ENCODE measurements at places on chromosomes 2 and 18.

DNA sequence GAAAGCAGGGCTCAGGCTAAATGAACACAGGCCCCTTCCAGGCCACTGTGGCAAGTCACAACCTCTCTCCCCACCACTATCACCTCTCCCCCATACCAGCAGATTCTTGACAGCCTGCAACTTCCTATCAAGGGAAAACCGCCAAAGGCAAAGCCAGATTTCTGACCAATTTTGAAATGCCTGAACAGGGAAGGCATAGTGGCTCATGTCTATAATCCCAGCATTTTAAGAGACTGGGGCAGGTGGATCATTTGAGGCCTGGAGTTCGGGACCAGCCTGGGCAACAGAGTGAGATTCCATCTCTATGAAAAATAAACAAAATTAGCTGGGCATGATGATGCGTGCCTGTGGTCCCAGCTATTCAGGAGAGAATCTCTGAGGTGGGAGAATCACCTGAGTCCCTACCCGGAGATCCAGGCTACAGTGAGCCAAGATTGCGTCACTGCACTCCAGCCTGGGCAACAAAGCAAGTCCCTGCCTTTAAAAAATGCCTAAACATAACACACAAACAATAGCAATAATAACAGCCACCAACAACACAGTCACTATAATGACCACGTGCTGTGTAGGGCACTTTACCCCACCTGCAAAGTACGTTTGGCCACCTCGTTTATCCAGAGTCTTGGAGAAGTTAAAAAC lies 75.5 kb upstream of the GLI2 start:
- DNase-seq = no peak

DNA sequence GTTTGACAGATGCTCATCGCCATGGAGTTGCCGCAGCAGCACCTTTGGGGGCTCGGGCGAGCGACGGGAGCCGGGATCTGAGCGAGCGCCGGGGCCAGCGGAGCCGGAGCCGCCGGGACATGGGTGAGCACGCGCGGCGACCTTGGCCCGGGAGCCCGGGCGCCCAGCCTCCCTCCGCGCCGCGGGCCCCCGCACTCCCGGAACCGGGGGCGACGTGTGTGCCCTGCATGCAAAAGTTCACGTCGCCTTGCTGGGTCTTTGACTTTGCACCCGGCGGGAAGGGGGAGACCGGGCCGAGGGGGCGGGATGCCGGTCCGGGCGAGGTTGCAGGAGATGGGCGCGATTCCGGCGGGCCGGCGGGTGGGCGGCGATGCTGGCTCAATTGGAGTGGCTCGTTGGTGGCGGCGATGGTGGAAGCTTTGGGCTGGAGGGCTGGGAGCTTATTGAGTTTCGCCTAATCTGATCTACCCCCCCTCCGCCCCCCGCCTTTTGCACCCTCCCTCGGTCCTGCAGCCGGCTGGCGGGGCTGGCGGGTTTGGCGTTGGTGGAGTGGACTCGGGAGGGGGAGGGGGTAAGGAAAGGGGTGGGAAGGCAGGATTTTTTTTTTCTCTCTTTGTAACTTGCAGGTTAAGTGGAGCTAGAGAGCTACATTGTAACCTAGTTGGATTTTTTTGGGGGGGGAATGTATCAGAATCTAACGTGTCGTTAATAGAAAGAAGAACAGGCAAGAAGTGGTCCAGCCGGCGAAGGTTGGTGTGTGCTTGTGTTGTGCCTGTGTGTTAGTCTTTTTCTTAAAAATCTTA lies at the start of gene SETBP1:
SETBP1 (plus strand) TSS at position 616 of the 803 bp plus-strand sequence. CDS start 20,459 bp downstream, outside the sequence.
- peak; percentile 27 for DNase-seq

GRCh38 chr2:235394278-235394828 lies 99.5 kb upstream of the AGAP1 start:
- no peak for DNase-seq

- DNase-seq = no peak
These were observed 103.5 kb downstream of the NOL4 start for GRCh38 chr18:34121200-34121721.

DNA sequence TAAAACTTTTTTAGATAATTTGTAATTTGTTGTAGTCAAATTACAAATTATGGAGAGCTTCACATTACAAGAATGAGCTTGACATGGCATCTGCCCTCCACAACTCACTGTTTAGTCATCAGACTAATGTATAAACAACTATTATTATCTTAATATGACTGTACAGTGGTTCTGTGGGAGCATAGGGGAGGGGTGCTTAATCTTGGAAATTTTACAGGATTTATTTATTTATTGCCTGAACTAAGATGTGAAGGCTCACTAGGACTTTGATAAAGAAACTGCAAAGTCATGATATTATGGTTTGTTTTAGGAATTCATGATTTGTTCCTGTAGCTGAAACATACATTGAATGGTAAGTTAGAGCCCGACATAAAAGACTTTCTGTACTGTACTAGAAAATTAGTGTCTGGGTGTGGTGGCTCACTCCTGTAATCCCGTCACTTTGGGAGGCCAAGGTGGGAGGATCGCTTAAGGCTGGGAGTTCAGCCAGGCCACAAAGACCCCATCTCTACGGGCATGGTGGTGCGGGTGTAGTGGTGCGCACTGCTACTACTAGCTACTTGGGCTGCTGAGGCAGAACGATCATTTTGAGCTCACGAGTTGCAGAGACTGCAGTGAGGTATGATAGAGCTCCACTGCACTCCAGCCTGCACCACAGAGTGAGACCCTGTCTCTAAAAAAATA lies 2.1 kb downstream of the MARCHF7 start:
- DNase-seq = no peak

- no peak for DNase-seq
These were observed 406.0 kb upstream of the POU3F3 start for GRCh38 chr2:104447831-104448434.

DNA sequence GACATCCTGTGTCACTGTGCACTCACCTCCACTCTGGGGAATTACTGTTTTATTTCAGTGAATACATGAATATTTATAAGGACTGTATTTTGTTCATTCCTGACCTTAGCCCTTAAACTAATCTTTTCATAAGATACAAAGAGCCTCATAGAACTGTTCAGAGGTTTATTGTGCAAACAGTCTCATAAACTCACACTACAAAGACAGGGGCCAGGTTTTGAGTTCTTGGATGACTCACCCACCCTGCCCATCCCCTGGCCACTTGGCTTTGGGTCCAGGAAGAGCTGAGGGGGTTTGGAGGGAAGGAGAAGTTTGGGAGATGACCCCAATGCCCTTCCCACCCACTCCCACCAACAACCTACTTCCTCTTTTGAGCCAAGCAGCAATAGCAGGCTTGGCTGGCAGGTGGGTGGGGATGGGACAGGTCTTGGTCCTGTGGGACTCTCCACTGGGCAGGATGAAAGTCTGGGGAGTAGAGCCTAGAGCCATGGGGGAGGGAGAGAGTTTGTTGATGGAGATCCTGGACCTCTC lies 43.1 kb upstream of the IL1R2 start:
- no peak for DNase-seq

DNA sequence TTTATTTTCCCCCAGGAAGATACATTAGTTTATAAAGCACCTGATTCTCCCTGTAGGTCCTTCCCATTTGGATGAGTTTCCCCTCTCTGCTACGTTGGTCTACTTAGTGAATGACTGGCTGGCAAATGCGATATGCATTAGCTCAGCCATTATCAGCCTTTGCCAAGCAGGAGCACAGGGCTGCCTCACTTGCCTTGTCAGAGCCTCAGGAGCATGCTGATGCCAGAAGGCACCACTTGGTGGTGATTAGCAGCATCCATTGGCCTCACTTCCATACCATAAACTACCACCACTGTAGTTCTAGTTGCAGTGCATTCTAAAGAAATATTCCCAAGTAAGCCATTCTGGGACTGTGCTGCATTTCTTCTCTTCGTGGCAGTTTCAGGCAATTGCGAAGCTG lies 442.8 kb upstream of the CHST9 start:
- no peak for DNase-seq

DNA sequence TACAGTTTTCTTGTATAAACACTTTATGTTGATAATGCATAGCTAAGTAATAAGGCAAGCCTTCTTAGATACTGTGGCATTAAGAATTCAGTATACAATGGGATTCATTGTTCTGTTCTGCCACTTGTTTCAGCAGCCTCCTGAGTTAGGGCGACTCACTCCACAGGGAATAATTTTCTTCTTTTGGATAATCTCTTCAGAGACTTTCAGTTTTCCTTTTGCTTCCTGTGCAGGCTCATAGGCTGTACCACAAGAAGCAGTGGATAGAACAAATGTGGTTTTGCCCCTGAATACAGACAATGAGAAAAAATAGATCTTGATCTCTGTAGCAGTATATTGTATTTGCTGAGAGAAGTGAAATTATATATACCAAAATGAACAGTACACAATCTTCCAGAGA lies 298.0 kb downstream of the ZNF407 start:
- DNase-seq = no peak

- no peak for DNase-seq
These were observed 883.2 kb downstream of the SLC4A3 start for GRCh38 chr2:220510668-220511067.

- no peak for DNase-seq
These were observed 76.6 kb downstream of the SLC66A2 start for GRCh38 chr18:79874553-79875530.

DNA sequence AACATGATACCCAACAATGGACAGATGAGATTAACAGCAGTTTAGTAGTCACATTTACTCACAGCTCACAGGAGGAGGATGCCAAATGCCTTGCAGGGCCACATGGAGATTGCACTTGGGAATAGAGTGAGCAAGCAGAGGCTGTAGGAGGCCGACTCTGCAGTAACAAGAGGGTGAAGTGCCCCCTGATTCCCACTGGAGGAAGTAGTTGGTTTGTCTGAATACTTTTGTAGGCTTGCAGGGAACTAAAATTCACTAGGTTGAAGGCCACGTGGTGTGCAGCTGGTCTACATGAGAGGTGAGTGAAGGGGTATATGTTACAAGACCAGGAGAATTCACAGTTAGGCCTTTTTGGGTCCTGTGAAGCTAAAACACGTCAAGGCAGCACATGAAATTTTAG lies 419.3 kb upstream of the TNP1 start:
- no peak for DNase-seq

DNA sequence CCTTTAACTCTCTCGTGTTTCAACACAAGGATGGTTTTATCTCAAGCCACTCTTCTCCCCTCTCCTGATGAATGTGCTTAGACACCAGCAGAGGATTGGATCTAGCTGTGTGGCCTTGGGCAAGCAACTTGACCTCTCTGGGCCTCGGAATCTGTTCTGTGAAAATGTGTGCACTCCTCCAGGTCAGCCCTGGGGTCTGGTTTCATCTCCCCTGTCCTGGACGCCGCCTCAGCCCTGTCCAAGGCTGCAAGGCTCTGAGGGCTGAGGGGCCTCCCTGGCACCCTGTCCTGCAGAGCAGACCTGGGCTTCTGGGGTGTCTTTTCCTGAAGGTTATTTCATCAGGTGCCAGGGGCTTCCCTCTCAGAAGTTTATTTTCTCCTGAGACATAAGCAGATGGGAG lies 28.5 kb downstream of the CNDP1 start:
- DNase-seq = no peak

- DNase-seq = no peak
These were observed 107.1 kb upstream of the TCF4 start for GRCh38 chr18:55695091-55695490.

DNA sequence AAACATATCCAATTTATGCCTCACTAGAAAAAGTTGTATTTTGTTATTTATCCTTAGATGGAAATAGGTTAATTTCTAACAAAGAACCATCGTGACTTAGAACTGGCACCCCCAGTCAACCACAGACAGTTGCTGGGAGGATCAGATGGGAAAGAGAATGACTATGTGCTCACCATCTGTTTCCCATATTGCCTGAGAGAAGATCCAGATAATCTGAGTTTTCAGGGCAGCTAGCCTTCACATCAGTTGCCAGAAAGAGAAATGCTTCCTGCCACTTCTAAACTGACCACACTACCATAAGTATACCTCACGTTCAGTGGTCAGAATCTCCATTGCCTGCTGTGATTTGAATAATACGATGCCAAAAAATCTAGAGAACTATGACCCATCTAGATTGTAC lies 28.4 kb upstream of the NEB start:
- no peak for DNase-seq

DNA sequence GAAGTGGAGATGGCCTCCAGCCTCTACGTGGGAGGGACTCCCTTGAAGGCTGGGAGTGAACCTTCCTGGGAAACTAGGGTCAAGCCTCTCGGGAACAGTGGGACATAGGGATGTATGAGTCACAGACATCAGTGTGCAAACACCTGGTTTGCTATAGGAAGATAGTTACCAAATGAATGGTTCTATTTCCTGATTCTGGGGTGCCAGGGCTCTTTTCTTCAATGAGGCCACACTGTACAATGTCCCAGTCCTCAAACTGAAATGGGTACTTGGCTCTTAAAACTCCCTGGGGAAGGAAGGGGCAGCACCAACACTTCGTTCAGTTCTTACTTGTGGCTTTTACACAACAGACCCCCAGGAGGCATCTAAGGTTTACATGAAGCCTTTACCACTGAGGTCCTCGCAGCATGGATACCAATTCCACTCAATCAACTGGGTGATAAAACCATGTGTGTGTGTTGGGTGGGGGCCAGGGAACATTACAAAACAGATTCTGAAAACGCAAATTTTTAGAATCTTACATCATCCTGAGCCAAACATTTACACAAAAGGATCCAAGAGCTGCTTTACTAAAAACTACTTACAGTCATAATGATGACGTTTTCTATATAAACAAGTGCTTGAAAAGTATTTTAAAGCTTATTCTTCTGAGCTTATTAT lies 10.4 kb downstream of the ERFE start:
- no peak for DNase-seq

- no peak for DNase-seq
These were observed 27.2 kb upstream of the GALR1 start for GRCh38 chr18:77222464-77222863.

- no peak for DNase-seq
These were observed 164.5 kb upstream of the ALPP start for GRCh38 chr2:232214053-232214452.

- DNase-seq = no peak
These were observed 46.0 kb upstream of the STON1 start for GRCh38 chr2:48483916-48484315.

DNA sequence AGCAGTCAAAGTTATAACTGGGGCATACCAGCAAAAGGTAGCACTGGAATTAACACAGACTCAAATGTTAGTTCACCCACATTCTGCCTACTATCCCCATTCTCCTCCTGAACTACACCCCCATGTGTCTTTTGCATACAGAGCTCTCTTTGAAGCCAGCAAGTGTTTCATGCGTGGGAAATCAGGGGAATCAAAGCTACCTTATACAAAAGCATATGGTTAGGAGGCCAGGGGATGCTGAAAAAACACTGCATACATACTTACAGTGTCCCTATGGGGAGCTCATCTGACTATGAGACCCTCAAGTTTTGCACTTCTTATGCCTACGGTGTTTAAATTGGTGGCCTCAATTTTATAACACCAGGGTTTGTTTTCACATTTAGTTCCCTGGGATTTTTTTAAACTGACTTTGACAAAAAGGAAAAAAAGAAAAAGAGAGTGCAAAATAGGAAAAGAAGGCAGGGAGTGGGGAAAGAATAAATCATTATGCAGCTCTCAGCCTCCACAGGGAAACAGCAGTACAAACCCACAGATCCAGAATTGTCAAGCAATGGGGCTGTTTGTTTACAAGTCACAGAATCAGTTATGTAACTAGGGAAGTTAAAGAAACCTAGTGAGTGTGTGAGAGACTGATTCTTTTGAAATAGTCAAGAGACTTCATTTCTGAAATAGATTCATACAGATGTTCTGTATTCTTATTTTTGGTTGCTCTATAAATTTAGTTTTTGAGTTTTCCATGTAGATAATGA lies 20.1 kb upstream of the PPP3R1 start:
- no peak for DNase-seq

All from stimulated activated CD4-positive, alpha-beta T cell treated with anti-CD3 and anti-CD28 coated beads, Interleukin-4, amount 100 ng/mL, for 24 hours (primary cell).